ENCODE measurements at places on chromosomes 1 and 21. TPM values are rescaled to one million over a fixed set of nuclear protein-coding genes. Genes with fewer than 3 reads are reported as not detected.

GRCh38 chr1:245332513-245332912, 177.7 kb downstream of the KIF26B start:
- DNase-seq, result no peak

DNA sequence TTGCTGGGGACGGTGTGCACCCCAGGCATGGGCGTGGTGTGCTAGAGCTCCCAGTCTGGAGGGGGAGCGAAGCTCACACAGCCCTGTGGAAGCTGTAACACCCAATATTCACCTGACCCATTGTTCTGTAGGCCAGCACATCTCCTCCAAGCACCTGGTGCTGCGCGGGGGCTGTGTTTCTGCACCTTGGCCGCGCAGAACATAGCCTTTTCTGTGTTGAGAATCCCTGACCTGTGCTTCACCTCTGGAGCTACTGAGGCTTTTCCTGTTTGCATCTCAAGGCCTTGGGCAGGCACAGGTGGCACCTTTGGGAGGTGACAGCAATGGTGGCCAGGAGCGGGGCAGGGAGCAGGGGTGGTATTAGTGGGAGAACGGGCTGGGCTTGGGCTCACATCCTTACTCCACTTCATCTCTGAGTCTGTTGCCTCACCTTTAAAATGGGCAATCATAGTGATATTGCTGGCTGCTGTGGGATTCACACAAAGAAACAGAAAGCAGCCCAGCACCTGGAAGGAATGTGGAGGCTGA, 343.9 kb upstream of the AJAP1 start:
- DNase-seq, result no peak

DNA sequence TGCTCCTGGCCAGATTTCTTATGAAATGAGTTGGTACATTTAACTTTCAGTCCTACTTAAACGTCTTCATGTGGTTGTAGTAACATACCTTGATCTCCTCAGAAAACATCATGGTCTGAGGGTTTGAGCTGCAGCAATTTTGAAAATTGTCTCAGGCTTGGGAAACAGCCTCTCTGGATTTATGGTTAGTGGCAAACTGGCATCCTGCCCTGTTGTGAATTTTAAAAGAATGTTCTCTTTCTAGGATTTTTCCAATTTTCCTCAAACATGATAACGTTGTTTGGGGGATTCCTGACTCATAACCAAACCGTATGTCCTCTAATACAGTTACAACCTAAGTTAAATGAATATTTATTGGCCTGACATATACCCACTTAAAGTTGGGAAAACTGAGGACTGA, 624.4 kb downstream of the LMO4 start:
- no peak for DNase-seq

DNA sequence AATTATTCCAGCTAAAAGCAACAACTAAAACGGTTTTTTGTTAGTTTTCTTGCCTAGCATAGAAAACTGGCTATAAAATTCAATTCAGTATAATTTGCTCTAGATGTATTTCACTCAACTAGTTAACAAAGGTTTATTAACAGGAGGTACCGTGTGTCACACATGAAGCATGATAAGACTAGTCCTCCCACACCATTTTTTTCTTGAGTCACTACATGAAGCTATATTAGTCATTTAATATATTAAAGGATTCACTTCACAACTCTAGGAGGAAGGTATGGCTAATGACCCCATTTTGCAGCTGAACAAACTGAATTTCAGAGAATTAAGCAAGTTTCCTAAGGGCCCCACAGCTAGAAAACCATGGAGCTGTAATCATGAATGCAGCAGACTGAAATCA, 307.8 kb upstream of the USP25 start:
- no peak for DNase-seq

GRCh38 chr21:37702241-37702640, 214.0 kb downstream of the KCNJ6 start:
- DNase-seq, result no peak

DNA sequence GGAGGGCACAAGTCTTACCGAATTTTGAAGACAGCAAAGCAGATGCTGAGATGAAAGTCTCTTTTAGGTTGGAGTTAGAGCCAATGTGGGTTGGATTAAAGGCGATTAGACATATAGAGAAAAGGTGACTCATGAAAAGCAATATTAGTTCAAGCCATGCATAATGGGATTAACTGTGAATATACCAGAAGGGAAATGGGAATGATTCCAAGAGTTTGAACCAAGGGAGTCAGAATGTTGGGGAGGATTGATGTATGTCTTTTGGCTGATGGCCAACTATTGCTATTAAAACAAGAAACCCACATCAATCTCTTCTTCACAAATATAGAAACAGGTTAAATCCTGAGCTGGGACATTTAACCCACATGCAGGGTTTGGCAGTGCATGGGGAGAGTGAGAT, 1.2 kb downstream of the HMGCS2 start:
- DNase-seq, result no peak

- no peak for DNase-seq
These were observed 302.7 kb upstream of the SGIP1 start for GRCh38 chr1:66231217-66231616.

DNA sequence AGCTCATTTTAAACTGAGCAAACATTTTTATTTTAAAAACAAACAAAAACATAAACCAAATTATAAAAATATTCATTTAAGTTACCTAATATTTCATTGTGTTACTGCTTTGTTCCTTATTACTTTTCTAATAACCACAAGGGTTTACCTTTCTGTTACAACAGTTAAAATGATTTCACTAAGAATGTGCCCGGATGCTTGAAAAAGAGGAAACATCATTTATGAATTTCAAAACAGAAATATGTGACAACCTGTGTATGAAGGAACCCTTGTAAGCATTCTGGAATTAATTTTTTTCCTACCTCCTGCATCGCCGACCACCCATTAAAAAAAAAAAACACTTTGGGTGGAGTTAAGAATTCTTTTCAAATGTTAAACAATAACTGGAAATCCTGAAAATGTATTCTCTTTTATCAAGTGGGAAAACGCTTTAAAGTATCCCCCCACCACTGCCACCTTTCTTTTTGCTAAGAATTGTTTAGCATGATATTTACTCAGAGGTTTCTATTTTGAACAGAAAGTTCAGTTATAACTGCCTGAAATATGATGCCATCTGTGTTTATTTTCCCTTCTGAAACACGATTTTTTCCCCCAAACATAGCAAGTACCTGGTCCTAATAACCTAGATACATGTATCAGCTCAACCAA, 9.1 kb downstream of the CYYR1 start:
- no peak for DNase-seq

- no peak for DNase-seq
These were observed 285.6 kb upstream of the B3GALT2 start for GRCh38 chr1:193471981-193472380.

DNA sequence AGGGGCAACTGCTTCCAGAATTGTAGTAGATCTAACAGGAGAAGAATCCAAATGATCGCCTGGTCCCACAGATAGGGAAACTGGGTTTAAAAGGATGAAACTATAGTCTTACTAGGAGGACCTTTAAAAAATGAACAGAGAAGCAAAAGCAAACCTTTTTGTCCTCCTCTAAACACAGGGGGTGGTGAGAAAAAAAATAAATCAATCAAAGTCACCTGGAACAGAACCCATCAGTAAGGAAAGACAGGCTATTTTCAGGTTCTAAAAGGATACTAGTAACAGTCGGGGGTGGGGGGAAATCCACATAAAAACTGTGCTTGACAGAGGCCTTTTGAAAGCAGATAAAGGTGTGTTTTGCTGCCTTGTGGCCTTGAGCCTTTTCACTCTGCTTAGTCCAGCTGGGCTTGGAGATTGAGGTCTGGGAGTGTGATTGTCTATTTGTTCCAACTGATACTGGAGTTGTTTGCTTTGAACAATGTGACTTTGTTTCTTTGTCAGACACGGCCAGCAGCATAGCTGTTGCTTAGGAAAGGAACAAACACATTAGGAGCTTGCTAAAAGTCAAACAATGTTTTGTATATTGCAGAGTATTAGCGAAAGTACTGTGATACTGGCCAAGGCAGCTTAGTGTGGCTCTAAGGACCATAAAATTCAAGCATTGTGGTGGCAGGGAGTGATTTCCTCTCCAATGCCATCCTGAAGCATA, 141.1 kb upstream of the IRF2BP2 start:
- peak; percentile 64 for DNase-seq

DNA sequence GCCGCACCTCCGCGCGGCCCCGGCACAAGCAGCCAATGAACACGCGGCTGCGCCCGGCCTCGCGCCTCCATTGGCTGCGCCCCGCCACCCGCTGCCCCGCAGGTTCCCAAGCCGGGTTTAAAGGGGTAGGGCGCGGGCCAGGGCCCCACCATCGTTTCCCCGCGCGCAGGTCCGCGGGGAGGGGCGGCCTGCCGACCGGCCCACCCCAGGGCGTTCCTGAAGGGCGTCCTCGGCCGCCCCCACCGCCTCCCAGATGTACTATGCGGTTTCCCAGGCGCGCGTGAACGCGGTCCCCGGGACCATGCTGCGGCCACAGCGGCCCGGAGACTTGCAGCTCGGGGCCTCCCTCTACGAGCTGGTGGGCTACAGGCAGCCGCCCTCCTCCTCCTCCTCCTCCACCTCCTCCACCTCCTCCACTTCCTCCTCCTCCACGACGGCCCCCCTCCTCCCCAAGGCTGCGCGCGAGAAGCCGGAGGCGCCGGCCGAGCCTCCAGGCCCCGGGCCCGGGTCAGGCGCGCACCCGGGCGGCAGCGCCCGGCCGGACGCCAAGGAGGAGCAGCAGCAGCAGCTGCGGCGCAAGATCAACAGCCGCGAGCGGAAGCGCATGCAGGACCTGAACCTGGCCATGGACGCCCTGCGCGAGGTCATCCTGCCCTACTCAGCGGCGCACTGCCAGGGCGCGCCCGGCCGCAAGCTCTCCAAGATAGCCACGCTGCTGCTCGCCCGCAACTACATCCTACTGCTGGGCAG, at the start of gene OLIG1:
Gene OLIG1 (plus strand): TSS at position 148 of the 750 bp plus-strand sequence. CDS start 106 bp downstream, at position 254.
- peak; percentile 69 for DNase-seq

DNA sequence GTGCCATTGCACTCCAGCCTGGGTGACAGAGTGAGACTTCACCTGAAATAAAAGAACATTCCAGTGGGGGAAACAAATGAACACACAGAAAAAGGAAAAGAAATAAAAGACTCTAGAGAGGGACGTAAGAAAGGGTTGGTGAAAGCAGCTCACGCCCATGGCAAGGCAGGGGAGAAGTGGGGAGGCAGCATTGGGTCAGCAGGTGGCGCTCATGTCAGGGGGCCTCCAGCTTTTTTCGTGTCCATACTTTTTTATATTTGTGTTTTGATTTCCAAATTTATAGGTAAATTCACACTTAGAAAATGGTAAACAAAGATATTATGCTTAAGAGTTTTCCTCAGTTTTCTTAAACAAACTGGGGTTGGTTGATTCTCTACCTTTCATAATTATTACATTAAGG, 45.5 kb downstream of the VPS13D start:
- DNase-seq, result peak; percentile 59

DNA sequence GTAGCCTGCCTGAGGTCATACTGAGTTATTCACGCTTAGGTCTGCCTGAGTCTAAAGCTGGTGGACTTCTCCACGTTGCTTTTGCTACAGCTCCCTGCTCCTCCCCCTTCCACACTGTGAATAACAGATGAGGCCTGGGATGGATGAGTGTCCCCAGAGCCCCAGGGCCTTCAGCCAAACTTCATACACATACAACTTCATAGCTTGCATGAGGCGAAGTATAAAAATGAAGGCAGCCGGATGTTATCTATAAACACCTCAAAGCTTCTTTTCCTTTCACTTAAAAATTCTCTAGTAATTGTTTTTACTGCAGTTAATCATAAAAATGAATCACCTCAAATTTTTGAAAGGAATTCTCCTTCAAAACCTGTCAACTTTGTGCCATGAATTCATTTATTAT, 70.2 kb downstream of the DAB1 start:
- no peak for DNase-seq

DNA sequence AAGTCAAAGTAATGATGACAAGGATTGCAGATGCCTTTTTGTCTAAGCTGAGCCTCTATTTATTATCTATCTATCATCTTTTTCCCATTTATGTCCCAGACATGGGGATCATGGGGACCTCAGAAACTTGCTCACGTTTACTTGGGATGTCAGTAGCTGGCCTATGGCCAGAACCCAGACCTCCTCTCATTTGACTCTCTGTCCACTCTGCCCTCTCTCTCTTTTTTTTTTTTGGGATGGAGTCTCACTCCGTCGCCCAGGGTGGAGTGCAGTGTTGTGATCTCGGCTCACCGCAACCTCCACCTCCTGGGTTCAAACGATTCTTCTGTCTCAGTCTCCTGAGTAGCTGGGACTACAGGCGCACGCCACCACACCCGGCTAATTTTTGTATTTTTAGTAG, 3.7 kb upstream of the ID3 start:
- DNase-seq, result no peak

DNA sequence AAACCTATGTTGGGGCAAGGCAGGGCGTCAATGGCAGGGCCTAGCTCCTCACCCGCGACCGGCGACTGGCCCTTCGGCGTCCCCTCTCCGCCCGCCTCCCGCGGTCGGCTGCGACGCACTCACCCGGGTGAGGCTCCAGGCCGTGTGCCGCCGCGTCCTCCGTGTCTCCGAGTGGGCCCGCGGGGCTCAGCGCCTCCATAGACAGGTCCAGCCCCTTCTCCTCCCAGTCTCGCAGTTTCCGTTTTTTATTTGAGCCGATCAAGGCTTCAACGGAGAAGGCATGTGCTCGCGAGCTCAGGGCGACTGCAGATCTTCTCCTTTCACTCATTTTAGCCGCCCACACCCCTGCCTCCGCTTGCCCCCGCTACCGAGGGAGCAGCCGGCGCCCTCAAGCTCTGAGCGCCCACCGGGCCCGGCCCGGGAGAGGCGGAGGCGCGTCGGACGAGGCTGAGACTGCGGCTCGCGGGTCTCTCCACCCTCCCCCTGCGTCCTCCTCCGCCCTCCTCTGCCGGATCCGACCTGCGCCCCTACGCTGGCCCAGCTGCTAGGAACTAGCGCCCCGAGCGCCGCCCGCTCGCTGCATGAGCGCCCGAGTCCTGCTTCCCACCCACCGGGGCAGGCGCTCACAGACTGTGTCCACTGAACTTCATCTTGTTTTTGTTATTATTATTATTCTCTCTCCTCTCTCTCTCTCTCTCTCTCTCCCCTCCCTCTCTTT, 516 bp downstream of the TBX15 start:
- DNase-seq, result no peak

- no peak for DNase-seq
These were observed 62.3 kb downstream of the DHRS3 start for GRCh38 chr1:12555411-12556367.

DNA sequence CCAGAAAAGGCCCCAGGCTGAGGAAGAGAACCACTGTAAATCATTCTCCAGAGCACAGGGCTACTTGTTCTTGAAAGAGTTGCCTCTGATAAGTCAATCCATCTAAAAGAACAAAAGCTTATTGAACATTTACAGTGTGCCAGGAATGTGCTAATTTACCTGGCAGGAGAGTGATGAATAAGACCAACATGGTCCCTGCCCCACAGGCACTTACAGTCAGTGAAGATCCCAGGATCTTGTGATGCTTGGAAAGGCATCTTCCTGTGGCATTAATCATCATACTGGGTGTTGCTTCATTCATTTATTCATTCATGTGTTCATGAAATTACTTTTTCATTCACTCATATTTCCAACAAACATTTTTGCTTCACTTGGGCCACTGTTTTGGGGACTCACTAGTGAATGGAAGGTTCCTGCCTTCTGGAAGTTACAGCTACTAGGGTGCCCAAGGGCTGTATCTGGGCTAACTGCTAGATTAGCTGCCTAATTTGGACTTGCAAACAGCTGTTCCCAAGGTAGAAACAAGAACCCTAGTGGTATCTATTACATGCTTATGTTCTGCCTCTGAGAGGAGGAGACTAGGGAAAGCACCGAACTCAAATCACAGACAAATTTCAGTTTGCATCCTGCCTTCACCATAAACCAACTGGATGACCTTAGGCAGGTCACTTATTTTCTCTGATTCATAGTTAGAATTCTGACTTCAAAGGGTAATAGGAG, 133.5 kb downstream of the CLIC6 start:
- no peak for DNase-seq

TAS1R1 gene
- total RNA-seq, result not detected

FMO5 gene
- total RNA-seq, result 157 TPM

PTGER3 gene
- total RNA-seq, result 2.3 TPM

C8A gene
- total RNA-seq, result not detected

EFCAB7 gene
- 13.4 TPM for total RNA-seq

RAD54L gene
- 43.2 TPM for total RNA-seq

Data from stomach (tissue), 19 donors.